ENCODE measurements at places on chromosomes 3 and 15.

DNA sequence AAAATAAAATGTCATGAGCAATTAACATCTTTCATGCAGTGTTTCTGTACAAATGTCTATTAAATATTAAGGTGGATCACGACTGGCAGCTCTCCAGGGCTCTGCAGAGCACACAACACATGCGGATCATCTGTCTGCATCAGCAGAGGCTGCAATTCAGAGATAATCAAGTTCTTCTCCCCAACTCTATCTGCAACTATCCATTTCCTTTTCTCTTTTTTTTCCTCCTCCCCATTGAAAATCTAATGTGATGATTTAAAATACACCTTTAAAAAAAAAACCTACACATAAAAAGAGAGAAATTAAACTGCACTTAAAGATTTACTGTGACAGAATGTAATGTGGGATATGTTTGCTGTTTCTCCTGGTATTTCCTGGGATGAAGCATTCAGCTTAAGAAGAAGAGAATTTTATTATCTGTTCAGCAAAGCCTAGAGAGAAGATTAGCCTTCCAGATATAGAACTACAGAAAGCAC lies 352.6 kb upstream of the CCDC54 start:
- DNase-seq: no peak

- DNase-seq: no peak
Observed at GRCh38 chr3:183387797-183388196, 40.6 kb downstream of the MCF2L2 start.

DNA sequence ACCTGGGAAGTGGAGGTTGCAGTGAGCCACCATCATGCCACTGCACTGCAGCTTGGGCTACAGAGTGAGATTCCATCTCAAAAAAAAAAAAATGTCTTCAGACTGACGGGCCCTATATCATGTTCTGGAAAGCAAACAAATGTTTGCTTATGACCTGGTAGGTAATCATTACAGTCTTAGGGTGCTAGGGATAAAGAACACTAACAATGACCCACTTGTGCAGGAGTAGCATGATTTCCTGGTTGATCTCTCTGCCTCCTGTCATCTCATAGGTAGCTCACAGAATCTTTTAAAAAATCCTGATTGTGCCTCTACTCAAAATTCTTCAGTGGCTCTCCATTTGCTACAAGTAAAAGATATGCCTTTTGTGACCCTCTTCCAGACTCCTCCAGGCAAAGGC lies 74.5 kb upstream of the TSPAN3 start:
- DNase-seq: no peak

GRCh38 chr15:64884679-64885078 lies 27.0 kb upstream of the ANKDD1A start:
- DNase-seq: no peak

DNA sequence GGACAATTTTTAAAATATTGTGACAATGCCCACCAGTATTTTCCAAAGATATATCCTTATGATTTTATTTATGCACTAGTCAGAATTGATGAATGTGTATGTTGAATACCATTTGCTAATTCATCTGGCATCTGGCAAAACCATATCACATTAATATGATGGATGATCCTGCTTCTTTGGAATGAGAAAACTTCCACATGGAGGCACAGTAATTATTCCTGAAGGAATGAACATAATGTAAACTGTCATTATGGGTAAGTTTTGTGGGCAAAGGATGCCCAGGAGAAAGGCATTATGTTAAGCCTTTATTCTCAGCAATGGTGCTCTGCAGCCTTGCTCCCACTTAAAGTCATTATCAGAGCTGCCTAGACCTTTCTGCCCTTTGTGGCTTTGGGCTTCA lies 113.0 kb upstream of the MME start:
- DNase-seq: no peak

DNA sequence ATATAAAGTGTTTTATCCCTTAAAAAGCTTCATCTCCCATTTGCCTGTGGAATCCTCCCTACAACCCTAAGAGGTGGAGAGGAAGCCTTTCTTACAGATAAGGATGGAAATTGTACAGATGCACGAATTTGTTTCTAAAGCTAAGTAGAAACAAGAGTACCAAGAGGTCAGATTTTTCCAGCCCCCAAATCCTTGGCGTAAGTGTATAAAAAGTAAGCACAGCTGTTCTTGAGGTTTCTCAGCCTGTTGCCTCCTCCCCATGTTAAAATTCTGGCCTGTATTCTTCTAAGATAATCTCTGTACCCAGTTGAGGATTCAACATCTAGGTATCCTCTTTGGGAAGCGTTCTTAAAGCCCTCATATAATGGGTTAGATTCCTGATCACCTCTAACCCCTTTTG lies 34.9 kb downstream of the RAB7A start:
- DNase-seq: no peak
